Fibroblast of the aortic adventitia (primary cell): ENCODE measurements at places on chromosomes 1 and 21. TPM values are rescaled to one million over a fixed set of nuclear protein-coding genes. Genes with fewer than 3 reads are reported as not detected.
A peak's percentile ranks its signal among the peaks of the same experiment; 100 is the strongest.

DNA sequence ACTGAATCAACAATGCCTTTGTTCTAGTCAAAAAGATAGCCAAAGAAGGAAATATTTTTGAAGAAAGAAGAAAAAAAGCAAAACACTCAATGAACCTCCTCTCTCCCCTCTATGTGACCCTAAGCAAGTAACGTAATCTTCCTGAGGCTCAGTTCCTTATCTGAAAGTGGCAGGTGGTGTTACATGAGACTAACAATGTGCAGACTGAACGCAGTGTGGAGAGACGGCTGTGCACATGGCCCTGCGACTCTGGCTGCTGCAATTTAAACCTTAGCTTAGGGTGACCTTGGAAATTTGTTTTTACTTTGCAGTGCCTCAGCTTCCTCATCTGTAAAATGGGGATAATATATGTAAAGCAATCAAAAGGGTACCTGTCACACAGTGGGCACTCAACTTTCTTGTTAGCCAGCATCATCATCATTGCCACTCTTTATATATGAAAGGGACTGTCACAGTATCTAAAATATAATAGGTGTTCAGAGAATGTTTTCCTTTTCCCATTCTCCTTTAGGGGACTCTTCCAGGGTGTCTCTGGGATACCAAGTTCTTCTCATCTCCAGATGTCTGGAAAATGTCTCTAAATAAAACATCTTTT lies 100.1 kb upstream of the JUN start:
- no peak for DNase-seq

DNA sequence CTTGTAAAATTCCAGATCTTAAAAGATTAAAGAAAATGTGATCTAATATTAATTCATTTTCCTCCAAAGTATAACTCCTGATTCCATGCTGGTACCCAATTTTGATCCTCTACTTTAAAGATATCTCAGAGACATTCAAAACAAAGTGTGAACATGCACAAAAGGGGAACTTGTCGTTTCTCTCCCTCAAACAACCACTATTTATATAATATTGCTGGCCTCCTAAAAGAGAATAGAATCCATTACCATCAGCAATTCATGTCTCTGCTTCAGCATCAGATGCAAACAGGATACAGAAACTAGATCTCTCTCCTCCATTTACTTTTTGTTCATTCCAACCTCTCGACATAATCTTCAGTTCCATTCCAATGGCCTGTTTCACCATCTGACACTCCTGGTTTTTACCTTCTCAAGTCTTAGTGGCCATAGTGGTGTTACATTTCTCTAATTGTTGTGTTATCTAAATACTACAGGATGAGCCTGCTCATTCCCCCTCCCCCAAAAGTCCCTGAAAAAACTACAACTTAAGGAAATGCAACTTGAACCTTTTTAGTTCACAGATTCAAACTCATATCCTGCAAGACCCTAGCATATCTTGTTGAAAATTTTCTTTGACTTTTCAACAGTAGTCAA lies 4.1 kb downstream of the NRIP1 start:
- DNase-seq: peak; percentile 43

DNA sequence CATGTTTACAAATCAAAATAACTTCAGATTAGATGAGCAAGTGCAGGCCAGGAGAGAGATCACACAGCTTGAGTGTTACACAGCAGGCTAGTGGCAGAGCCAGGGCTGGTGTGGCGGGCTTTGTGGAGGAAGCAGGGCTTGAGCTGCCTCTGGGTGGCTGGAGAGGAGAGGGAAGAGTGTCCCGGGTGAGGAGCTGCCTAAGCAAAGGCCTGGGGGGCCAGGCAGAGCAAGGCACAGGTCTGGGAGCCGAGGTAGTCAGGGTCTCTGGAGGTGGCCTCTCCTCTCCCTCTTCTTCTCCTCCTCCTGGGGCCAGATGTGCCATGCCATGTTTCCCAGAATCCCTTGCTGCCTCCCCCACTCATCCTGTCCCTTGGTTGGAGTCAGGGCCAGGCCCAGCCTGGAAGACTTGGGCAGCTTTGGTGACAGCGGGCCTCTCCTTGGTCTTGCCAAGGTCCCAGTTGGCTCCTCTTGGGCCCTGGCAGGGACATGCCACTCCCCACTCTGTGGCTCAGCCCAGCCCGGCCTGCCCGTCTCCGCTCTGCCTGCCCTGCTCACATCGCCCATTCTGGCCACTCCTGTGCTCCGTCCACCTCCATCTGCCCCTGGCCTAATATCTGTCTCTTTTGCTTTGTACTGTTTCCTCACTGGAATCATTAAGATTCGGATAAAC lies 70.3 kb downstream of the PTPRU start:
- no peak for DNase-seq

DNA sequence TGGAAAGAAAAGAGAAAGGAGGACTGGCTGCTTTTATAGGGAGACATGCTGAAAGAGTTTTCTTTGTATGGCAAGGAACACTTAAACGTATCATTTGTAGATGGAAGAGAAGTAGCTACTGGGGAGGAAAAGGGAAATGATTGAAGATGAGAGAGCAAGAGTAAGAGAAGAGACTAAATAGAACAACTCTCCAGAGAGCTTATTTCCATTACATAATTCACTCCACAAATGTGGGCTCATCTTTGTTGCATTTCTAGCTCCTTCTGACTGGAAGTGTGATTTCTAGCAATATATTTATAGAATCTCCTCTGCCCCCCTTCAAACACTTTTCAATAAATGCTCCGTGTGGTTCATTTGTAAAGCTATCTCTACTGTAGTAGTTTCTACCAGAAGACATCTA lies 71.0 kb downstream of the ST6GALNAC5 start:
- no peak for DNase-seq

GRCh38 chr1:28374297-28374696 lies 4.8 kb downstream of the PHACTR4 start:
- DNase-seq: peak; percentile 38

DNA sequence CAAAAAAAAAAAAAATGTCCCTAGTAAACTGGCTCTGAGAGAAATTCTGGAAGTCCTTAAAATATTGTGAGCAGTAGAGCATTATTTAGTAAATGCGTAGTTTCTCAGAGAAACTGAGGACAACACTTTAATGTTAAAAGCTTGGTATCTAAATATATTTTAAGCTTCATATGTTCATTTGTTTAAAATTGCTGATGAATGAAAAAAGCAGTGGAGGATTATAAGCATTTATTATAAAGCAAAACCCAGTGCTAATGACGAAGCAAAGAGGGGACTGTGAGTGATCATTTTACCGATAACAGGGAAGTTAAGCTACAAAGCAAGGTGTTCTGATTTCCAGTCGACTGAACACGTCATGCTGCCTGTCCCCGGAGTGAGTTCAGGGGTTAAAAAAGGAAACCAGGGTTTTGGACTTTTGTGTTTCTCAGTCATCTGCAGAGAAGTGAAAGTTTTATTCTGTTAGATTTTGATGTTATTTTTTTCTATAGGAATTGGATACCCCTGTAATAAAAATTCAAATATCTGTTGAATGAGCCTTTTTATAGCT lies 64.5 kb upstream of the SCCPDH start:
- no peak for DNase-seq

DNA sequence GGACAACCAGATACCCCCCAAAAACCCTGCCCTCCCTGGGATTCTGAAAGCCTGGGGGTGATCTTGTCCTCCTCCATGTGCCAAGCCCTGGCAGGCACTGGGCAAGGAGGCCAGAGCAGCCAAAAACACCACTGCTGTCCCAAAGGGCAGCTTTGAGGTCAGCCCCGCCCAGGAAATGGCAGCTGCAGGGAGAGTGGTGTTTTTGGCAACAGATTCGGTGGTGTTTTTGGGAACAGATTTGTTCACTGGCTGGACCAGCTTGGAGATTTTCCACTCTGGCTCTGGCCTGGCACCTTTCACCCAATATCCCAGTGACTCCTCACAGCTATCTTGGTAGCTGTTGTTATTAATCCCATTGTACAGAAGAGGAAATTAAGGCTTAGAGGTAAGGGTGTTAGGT lies 34.7 kb downstream of the LRP8 start:
- DNase-seq: peak; percentile 46

DNA sequence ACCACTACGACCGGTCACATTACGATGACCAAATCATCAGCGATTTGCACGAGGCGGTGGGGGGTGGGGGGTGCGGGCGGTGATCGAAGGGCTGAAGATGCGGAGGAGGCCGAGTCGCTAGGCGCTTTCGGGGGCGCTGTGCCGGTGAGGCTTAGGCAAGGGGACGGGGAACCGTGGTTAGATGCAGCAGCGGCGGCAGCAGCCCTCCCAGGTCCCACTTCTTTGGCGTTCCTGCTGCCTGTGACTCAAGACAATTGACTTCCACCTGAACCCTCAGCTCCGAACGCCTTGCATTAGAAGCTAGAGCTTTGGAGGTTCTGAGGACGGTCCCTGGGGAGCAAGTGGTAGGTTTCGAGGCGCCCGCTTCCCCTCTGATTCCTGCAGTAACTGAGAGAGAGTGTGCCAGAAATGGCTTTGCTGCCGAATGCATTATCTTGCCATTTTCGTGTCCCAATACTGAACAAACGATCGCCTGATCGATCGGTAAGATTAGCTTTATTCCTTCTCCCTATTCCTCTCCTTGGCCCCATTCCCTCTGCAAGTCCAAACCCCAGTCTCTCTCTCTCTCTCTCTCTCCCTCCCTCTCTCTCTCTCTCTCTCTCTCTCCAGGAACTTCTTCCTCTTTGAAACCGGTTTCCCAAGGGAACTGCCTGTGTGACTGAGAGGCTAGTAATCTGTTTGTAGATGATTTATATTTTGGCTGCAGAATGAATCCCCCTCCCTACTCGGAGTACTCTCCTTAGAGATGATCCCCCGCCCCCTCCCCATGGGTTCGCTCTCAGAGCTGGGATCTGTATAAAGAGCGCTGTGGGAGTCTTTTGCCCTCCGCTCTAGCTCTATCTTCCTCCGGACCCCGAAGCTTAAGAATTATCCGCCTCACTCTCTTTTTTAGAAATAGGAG lies 735 bp upstream of the BRINP3 start:
- peak; percentile 35 for DNase-seq

OPTC gene
- total RNA-seq: not detected in 2 replicates

TAS1R3 gene
- total RNA-seq: 0.09 and 0.57 TPM in 2 replicates

KMO gene
- total RNA-seq: not detected in 2 replicates
